ENCODE measurements at places on chromosomes 7 and 10.

GRCh38 chr10:79292891-79293746 is 54.1 kb upstream of the PPIF start:
- DNase-seq, result peak; percentile 18

- no peak for DNase-seq
These were observed 17.3 kb upstream of the BLOC1S2 start for GRCh38 chr10:100303724-100304319.

- DNase-seq, result peak; percentile 64
These were observed 940 bp upstream of the PSD start for GRCh38 chr10:102419269-102420180.

GRCh38 chr10:48404646-48405045 is 98.2 kb downstream of the MAPK8 start:
- DNase-seq, result no peak

DNA sequence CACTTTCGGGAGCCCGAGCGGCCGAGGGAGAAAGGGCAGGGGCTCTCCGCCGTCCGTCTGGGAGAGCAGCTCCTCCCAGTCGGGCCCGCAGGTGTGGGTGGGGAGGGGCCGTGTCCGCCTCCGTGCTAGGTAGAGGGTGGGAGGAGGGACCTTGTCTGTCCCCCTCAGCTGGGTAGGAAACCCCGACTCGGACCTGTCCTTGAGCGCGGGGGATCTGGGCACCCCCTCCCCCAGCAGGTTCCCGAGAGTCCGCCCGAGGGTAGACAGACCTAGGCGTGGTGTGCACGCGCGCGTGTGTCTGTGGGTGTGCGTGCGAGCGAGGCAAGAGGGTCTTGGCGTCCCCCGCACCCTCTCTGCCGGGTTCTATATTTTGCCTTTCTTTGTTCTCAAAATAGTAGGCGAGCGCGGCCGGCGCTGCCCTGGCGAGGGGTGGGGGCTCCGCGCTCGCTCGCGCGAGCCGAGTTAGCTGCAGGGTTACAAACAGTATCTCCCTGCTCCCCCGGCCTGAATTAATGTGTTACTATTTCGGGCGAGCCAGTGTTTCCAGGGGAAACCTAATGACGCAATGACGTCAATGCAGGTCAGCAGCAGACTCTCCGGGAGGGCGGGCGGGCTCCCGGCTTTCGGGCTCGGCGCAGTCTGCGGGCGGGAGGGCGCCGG is 73.9 kb upstream of the LEP start:
- no peak for DNase-seq

- no peak for DNase-seq
These were observed 119.2 kb downstream of the MBL2 start for GRCh38 chr10:52653263-52653909.

DNA sequence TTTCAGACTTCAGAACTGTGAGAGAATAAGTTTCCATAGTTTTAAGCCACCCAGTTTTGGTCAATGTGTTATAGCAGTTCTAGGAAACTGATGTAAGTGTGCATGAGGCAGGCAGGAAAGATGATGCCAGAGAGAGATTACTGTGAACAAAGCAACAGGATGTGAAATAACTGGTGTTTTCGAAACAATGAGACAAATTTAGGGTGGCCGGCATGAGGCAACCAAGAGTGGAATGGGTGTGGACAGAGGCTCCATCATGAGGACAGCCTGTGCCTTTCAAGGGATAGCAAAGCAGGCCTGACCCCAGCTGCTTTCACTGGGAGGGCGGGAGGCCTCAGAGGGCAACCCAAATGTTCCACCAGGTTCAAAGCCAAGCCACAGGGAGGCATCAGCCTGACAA is 67.3 kb upstream of the UCN3 start:
- DNase-seq, result no peak

- DNase-seq, result no peak
These were observed 54.4 kb downstream of the ADCYAP1R1 start for GRCh38 chr7:31106303-31107105.
